ENCODE measurements at places on chromosomes 16 and 17.
A peak's percentile ranks its signal among the peaks of the same experiment; 100 is the strongest.

- DNase-seq = no peak
These were observed 2.1 kb upstream of the C17orf107 start for GRCh38 chr17:4897198-4897687.

GRCh38 chr17:51820252-51820651 lies 338.3 kb downstream of the CA10 start:
- no peak for DNase-seq

DNA sequence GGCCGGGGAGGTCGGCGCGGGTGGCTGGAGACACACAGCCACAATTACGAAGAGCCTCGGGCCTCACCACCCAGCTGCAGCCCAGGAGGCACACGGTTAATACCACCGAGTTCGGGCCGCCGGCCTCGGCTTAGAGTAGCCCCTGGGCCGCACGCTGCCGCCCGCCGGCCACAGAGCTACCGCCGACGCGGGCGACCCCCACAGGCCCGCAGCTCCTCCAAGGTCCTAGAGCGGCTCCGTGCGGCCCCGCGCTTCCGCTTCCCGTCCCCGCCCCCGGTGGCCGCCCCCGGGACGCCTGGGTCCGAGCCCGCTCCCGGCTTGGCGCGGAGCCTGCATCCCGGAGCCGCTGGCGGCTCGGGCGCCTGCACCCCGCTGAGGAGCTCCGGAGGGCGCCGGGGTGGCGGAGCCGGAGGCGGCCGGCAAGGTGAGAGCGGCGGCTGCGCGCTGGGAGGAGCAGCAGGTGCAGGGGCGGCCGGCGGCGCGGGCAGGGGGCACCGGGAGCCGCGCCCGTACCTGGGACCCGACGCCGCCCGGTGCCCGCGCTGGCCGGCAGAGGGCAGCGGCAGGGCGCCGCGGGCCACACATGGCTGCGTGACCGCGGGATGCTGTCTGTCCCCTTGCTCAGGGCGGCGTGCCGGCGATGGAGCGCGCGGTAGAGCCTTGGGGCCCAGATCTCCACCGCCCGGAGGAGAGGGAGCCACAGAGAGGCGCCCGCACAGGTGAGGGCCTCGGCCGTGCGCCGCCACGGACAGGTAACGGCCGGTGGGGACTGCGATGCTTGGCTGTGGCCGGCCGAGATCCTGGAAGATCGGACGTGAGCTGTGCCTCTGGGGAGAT lies at the start of gene ZNF48:
TSS of gene ZNF48 (plus strand) at position 266 of the 837 bp plus-strand sequence. CDS start at position 641, 375 bp downstream.
- DNase-seq = no peak

DNA sequence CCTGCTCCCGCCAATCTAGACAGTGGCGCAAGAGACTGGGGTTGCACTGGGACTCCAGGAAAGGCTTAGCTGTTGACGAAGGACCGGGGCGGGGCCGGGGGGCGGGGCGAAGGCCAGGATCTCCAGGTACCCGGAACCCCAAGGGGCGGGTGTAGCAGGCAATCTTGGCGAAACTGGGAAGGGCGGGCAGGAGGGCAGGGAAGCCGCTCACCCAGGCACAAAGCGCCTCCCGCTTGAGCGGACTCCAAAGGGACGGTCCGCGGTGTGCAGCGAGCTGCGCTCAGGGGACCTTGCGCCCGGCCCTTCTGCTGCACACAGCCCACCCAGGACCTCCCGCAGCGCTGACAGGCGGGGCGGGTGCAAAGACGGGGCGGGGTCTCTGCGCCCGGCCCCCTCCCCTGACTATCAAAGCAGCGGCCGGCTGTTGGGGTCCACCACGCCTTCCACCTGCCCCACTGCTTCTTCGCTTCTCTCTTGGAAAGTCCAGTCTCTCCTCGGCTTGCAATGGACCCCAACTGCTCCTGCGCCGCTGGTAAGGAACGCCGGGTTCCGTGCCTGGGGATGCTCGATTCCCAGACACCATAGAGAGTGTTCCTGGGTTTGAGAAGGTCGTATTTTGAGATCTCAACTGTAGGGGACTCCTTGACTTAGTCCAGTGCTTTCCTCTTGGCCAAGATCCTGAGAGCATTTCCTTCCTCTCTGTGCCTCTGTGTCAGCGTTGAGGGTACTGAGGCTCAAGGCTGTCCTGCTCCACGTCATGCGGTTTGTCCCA lies at the start of gene MT1F:
TSS of gene MT1F (plus strand) at position 405 of the 772 bp plus-strand sequence. CDS start at position 505, 100 bp downstream.
- DNase-seq = peak; percentile 42

DNA sequence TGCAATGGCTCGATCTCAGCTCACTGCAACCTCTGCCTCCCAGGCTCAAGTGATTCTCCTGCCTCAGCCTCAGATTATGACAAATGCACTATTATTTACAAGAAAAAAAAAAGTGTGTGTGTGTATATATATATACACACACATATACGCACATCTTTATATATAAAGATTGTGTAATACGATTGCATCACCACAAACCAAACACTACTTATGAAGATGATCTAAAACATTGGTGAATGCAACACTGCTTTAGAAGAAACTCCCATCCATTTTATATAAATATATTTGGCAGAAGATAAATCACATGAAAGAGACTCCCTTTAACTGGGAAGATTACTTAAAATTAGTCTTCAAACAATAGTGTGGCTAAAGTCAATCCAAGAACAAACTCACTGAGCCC lies 96.7 kb downstream of the SYCE1L start:
- DNase-seq = no peak

GRCh38 chr16:19114359-19115147 lies 789 bp downstream of the ITPRIPL2 start:
- DNase-seq = peak; percentile 82

DNA sequence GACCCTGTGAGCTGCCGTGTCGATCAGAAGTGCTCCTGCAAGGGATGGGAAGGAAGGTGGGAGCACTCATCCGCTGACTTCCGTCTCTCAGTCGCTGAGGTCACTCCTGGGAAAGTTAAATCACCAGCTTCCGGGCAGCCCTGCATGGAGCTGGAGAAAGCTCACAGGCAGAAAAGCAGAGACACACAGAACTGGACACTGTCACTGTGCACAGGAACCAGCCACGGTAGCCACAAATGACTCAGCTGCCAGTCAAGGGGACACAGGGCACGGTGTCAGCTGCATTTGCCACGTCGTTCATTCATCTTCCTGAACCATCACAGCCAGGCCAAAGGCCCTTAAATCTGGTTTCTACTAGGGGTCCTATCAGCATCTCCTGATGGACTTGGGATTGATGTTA lies 226.4 kb upstream of the PSMD7 start:
- DNase-seq = no peak

- DNase-seq = no peak
These were observed 7.1 kb downstream of the TAF1C start for GRCh38 chr16:84179612-84180320.

GRCh38 chr17:80446645-80447405 lies 29.6 kb downstream of the NPTX1 start:
- DNase-seq = no peak

DNA sequence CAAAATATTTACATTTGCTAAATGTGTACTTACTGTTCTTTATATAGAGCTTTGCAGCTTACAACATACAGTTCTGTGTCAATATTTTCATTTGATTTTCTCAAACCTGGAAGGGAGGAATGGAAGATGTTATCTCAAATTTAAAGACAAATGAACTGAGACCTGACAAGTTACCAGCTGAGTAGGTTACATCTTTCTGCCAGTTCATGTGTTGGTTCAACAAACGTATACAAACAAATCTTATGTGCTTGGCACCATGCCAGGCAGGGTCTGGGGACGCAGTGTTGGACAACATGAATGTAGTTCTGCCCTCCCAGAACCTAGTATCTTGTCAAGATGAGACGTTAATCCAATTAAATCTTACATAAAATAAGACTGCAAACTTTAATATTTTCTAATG lies 507.5 kb upstream of the HSBP1 start:
- DNase-seq = no peak

- DNase-seq = no peak
These were observed 5.9 kb downstream of the KRT28 start for GRCh38 chr17:40793832-40794231.

DNA sequence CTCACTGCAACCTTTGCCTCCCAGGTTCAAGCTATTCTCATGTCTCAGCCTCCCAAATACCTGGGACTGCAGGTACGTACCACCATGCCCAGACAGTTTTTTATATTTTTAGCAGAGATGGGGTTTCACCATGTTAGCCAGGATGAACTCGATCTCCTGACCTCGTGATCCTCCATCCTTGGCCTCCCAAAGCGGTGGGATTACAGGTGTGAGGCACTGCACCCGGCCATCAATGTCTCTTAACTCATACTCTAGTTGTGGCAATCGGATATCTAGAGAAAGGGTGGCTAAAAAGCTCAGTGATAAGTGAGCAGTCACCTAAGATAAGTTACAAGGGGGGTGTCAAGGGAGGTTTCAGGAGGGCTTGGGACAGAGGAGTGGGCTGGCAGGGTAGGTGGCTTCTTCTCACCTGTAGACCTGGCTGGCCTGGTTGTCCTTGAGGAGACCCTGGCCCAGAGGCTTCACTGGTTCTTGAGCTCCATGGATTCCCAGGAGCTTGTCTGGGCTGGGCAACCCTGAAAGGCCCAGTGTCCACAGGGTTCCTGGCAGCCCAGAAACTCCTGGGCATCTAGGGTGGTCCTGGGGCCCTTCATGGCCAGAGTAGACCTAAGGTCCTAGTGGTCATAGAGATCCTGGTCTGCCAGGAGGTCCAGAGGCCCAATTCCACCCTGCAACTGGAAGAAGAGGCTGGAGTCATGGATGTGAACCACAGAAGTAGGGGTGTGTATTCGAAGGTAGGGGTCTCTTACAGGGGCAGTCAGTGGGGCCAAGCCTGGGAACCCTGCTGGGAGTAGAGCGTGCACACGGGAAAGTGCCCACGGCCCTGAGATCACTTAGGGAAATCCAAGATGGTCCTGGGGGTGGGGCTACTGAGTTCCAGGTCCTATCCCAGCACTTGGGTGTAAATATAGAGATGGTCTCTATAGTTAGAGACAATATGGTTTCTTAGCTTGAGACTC lies 12.7 kb upstream of the IGFBP4 start:
- no peak for DNase-seq

DNA sequence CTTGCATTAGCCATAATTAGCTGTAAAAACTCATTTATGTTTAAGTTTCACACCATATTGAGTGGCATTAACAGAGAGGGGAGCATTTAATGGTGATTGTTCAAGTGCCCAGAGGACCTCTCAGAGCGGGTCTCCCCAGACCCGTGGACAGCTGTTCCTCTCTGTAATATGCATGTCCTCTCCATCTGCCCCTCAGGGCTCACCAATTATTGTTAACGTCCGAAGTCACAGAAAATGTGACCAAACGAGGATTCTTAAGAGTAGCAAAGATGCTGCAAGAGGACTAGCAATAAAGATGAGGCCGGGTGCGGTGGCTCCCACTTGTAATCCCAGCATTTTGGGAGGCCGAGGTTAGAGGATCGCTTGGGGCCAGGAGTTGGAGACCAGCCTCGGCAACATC lies 130.2 kb downstream of the CPPED1 start:
- no peak for DNase-seq

- no peak for DNase-seq
These were observed 30.9 kb upstream of the DYNLRB2 start for GRCh38 chr16:80509872-80510271.

DNA sequence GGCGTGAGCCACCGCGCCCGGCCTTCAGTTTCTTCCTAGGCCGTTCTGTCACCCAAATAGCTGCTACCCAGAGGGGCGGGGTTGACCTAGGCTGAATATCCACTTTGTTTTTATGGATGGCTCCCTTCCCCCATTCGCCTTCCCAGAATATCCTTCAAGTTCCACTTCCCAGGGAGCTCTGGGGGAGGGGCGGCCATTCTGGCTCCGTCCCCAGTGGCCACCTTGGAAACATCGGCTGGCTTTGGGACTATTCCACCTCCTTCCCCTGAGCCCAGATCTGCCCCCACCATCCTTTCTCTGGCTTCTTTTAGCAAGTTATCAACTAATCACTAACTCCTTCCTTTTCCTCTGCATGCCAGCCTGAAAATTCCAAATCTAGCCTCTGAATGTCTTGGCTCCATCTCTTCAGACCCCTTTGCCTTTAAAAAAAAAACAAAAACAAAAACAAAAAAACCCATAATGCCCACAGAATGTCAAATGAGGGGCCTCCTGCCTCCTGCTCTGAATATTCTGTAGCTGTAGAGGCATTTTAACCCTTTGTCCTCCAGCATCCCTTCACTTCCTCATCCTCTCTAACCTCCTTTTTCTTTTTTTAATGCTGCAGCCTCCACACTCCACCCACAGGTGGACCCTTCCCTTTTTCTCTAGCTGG lies 6.4 kb downstream of the ATP1B2 start:
- DNase-seq = no peak

GRCh38 chr17:67244431-67245072 lies 444 bp downstream of the HELZ start:
- no peak for DNase-seq

- no peak for DNase-seq
These were observed 69.9 kb upstream of the CDH5 start for GRCh38 chr16:66296591-66296990.

- no peak for DNase-seq
These were observed 8.0 kb downstream of the SECTM1 start for GRCh38 chr17:82325286-82326180.

Data from kidney capillary endothelial cell (primary cell).